OCI-M1 (cell line): ENCODE measurements at places on chromosomes 16 and 17.

DNA sequence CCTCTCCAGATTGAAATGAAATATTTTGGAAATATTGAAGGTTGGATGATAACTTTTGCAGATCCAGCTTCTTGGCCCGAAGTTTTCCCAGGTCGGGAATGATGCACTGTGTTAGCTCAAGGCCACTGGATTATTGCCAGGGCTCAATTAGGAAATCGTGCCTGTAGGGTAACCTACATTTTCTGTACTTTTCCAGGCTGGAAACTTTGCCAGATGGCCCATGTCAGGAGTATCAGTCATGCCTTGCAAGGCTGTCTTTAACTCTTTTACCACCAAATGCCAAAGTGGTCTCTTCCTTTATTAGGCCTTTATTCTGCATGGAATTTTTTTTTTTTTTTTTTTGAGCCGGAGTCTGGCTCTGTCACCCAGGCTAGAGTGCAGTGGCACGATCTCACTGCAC, 8.9 kb upstream of the SEC14L1 start:
- DNase-seq = no peak

- DNase-seq = peak; percentile 95
These were observed 2.9 kb downstream of the RNF213 start for GRCh38 chr17:80263253-80264204.

- no peak for DNase-seq
These were observed 27.1 kb upstream of the SSTR5 start for GRCh38 chr16:1045310-1045992.

GRCh38 chr16:8885674-8886592, 3.8 kb downstream of the LITAFD start:
- DNase-seq = no peak

- DNase-seq = no peak
These were observed 274.2 kb upstream of the MYOCD start for GRCh38 chr17:12391468-12391867.

- no peak for DNase-seq
These were observed 34.4 kb upstream of the STH start for GRCh38 chr17:45964634-45965033.

- DNase-seq = no peak
These were observed 31.6 kb downstream of the CFDP1 start for GRCh38 chr16:75401691-75402090.
